ENCODE measurements at places on chromosomes 4 and X.
A peak's percentile ranks its signal among the peaks of the same experiment; 100 is the strongest.

DNA sequence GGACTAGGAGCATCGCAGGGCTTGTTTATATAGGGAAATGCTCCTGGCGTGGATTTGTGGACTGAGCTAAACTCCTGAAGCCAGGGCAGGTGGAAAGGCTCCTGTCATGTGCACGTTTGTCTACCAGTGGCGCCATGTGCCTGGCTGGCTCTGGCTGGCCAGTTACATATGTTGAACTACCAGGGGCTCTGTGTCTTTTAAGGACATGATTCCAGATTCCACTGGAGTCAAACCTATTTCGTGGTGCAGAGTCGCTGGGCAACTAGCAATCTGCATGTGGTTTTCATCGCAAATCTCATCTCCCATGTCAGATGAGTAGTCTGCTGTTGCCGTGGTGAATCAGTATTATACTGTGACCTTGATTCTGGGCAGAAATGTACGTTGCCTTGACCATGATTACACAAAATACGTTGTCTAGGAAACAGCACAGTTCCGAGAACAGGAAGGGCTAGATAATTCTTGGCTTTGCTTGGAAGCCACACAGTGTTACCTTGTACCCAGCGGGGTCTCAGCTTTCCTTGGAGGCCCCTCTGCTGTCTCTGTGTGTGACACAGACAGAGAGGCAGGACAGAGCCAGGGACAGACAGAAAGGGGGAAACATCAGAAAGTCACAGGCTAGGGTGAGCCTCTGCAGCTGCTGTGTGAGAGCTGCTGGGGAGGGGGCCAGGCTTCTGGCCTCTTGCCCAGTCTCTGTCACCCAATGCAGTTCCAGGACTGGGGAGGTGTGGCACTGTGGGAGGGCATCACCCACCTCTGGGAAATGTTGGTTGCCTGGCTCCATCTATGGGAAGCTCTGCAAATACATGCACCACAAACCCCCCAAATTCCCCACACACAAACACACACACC lies 19.2 kb downstream of the PNMA6E start:
- peak; percentile 77 for DNase-seq

DNA sequence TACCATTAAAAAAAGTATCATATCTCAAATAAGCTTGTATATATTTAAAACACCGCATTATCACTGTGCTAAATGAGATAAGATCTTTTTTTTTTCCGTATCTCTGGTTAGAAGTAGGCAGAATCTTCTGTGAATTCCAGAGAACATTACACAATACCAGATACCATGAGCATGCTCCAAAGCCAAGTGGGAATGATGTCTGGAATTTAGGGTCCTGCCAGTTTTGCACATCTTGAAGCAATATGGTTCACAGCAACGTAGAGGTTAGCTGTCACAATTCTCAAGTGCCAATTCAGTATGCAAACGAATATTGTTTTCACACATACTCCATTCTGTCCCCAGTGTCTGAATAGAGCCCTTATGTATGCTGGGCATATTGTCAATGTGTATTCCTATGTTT lies 127.5 kb upstream of the NEIL3 start:
- no peak for DNase-seq

DNA sequence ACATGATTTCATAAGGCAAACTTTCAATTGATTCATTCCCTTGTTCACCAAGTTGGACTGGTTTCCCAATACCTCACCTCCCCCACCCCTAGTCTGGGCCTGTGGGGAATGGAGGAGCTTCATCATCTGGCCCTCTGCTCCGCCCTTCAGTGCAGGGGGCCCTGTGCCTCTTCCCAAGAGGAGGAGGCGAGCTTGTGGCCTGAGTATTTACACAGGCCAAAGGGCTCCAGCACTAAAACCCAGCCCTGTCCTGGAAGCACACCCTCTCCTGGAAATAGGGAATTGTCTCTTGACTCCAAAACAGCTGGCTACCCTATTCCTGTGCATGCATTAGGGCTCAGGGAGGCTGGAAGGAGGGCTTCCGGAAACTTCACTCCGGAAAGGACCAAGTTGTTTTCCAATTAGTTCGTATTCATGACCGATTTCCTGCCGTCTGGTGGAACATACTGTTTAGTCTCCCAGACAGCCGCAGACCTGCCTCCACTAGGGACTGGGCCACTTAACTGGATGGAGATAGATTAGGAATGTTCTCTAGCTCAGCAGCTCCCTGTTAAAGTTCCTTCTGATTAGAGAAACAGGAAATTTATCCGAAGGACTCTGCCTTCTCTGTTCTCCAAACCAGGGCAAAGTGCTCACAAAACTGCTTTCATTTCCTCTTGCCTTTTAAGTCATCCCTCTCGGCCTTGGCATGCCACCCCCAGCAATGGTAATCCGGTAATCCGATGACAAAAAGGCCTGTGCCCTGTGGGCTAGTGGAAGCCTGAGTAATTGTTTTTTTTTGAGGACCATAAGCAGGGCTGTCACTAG lies 5.8 kb downstream of the SRPX2 start:
- DNase-seq = no peak

GRCh38 chrX:68398291-68398690 lies 35.0 kb downstream of the OPHN1 start:
- DNase-seq = no peak

GRCh38 chr4:2734612-2735011 lies 21.5 kb downstream of the TNIP2 start:
- DNase-seq = no peak

DNA sequence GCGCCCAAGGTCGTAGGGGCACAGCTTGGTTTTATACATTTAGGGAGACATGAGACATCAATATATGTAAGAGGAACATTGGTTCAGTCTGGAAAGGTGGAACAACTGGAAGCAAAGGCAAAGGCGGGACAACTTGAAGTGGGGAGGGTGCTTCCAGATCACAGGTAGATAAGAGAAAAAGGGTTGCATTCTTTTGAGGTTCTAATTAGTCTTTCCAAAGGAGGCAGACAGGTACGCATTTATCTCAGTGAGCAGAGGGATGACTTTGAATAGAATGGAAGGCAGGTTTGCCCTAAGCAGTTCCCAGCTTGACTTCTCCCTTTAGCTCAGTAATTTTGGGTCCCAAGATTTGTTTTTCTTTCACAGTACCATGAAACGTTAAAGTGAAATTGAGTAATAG lies 223.2 kb downstream of the FAM47A start:
- DNase-seq = no peak

DNA sequence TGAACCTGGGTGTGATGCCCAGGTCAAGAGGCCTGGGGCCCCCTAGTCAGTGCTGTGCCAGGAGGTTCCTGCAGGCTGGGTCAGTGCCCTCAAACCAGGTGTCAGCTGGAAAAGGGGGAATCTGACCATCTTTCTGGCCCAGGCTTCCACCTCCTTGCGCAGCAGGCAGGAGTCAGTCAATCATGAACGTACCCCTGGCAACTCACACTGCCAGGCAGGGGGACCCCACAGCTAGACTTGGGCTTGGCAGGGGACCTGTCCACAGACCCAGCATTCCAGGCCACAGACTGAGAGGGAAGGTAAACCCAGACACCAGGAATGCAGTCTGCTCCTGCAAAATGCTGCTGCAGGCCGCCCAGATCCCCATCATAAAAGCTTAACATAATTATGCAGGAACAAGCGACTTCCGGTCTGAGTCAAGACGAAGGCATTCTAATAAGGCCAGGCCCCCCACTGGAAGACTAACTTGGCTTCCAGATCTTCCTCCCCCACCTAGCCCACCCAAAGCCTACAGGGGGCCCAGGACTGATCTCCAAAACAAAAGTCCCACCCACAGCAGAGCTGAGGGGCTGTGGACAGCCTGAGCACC lies 156.3 kb downstream of the BCOR start:
- no peak for DNase-seq

GRCh38 chr4:142840516-142841123 lies 5.5 kb downstream of the INPP4B start:
- no peak for DNase-seq

GRCh38 chr4:183834252-183834651 lies 70.9 kb upstream of the STOX2 start:
- DNase-seq = no peak

DNA sequence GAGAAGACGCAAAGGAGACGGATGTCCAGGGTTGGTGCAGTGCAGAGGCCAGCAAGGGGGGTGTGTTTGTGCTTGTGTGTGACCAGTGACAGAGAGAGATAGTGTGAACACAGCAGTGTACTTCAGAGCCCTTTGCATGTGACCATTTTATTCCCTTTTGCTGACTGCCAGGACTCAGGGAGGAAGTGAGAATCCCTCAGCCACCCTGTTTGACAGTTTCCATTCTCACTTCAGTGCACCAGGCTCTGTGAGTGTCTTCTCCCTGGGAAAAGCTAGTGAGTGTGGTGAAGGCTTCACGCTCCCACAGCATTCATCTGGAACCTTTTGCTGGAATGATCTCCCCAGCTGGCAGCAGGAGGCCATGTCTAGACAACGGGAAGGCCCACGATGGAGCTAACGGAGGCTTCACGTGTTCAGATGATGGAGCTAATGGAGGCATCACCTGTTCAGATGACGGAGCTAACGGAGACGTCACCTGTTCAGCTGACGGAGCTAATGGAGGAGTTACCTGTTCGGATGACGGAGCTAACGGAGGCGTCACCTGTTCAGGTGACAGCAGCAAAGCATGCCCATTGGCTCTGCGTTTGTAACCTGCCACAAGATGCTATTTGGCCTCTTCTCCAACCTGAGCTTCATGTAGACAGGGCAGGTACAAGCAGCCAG lies 195.4 kb downstream of the AFAP1 start:
- no peak for DNase-seq

- DNase-seq = no peak
These were observed 821.7 kb upstream of the FTHL17 start for GRCh38 chrX:31893525-31893924.

DNA sequence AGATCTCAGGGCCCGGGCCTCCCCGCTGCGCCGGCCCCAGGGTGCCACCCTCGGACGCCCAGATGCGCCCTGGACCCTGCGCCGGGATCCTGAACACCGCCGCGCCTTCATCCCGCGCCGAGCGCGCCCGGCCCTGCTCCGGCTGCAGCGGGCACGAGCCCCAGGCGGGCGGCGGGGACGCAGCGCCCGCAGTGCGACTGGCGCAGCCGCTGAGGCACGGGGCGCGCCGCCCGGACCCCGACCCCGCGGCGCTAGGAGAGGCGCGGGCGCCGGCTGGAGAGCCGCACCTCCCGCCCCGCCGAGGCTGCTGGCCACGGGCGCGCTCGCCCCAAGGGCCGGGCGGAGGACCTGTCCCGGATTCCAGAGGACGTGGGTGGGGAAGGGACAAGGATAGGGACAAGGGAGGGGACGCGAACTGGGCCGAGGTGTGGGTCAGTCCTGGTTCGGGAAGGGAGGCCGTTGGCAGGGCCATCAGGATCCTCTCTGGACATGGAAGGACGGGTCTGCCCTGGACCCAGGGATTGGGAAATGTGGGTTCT lies 1.1 kb downstream of the ZFYVE28 start:
- DNase-seq = no peak
